K562 (cell line): ENCODE measurements at places on chromosomes 5 and 9. TPM values are rescaled to one million over a fixed set of nuclear protein-coding genes. Genes with fewer than 3 reads are reported as not detected.

- no peaks in the 10 kb centered on the region for H3K36me3 ChIP-seq
- H3K27me3 ChIP-seq = peaks cover 19% of the 10 kb centered on the region
- peak; percentile 82 for DNase-seq
- peak overlapping the region; percentile 49 for H3K27ac ChIP-seq
- peak overlapping the region; percentile 57 for H3K4me3 ChIP-seq
Observed at GRCh38 chr9:129174102-129174723, 3.8 kb downstream of the IER5L start.

DNA sequence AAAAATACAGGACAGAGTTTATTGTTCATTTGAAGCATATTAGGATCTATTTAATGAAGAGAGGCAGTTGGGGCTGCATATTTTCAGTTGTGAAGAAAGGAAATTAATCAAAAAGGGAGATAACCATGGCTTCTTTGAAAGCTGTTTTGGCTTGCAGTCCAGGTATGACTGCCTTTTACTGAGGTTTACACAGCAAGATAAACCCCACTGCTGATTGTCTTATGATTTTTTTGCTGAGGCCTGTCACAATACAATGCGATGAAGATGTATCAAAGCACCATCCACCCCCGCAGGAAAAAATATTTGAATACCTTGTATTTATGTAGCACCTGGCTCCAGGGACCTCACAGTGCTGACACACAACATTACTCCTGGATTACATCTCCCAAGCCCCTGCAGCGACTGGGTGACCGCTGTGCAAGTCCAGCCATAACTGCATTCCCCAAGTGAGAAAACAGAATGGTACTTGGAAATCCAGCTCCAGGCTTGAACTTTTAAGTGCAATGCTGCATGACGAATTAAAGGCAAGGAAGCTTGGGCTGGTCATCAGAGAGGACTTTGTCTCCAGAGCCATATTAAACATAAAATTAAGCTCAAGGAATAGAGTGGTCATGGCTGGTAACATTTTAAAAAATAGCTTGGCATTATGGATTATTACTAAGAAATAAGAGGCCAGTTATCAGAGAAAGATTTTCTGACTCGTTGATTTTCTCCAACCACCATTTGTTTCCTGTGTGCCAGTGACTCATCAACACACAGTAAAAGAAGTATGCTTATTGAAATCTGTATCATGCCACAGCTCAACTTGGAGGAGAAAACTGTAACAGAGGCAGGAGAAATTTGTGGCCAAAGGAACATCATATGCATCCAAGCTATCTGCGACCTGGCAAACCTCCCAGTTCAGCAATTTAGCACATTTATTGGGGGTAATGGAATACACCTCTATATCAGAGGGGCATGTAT lies 374.2 kb downstream of the MAN2A1 start:
- DNase-seq = no peak
- H3K36me3 ChIP-seq = no peaks in the 10 kb centered on the region
- H3K4me3 ChIP-seq = no peak overlapping the region
- H3K27ac ChIP-seq = no peak overlapping the region

The SLC6A19 gene
- 1.3 and 1.6 TPM in 2 replicates for total RNA-seq

GRCh38 chr9:27022920-27023319 lies 17.4 kb upstream of the LRRC19 start:
- H3K4me3 ChIP-seq = no peak overlapping the region
- no peaks in the 10 kb centered on the region for H3K27me3 ChIP-seq
- H3K27ac ChIP-seq = no peak overlapping the region
- no peaks in the 10 kb centered on the region for H3K36me3 ChIP-seq

DNA sequence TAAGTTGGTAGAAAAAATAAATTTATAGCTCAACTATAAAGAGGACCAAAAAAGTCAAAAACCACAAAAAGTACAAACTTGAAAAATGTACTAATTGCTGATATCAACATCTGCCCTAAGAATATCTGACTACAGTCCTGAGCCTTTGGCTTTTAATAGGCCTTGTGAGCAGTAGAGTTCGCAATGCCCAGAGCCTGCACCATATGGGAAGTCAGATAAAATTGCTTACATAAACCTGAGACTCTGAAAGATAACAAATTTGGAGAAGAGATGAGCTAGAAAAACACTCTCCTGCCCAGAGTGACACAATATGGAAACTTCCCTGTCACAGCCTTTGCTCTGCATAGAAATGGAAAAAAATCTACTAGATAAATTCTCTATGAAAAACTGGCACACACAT lies 368.0 kb upstream of the GRIN3A start:
- no peaks in the 10 kb centered on the region for H3K36me3 ChIP-seq
- H3K4me1 ChIP-seq = no peaks in the 10 kb centered on the region
- H3K27me3 ChIP-seq = no peaks in the 10 kb centered on the region
- H3K27ac ChIP-seq = no peak overlapping the region
- no peak for DNase-seq

The SLC36A2 gene
- not detected in 2 replicates for total RNA-seq

DNA sequence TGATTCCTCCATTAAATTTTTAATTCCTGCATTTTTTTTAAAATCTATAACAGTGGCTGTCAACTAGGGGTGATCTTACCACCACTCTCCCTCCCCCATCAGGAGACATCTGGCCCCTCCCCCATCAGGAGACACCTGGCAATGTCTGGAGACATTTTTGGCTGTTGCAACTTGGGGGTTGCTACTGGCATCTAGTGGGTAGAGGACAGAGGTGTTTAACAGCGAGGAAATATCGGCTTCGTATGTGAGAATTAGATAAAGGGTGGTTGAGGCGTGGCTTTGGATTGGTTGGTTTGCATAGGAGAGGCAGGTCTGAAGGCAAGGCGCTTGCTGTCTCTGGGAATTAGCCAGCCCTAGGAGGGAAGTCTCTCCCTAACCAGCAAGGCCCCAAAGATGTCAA lies 10.5 kb downstream of the CDHR2 start:
- H3K4me1 ChIP-seq = no peaks in the 10 kb centered on the region
- H3K27ac ChIP-seq = no peak overlapping the region
- no peaks in the 10 kb centered on the region for H3K36me3 ChIP-seq
- DNase-seq = peak; percentile 21

DNA sequence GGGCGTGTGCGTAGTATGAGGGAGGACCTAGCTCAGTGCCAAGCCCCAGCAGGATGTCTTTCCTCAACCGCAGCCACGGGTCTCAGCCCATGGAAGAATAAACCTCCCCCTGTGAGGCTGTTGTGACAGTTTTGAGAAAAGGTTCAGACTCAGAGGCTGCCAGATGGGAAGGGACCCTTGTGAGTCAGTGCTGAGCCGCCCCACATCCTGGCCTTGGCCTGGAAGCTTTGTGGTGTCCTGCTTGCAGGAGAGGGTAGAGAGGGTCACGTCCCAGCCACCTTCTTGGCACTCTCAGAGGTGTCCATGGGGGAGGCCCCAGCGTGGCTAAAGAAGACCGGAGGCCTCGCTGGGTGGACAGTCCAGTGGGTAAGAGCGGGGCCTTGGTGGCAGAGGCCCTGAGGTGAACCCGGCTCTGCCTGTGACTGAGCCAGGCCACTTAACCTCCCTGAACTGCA lies 2.8 kb downstream of the GRHPR start:
- H3K27me3 ChIP-seq = no peaks in the 10 kb centered on the region
- no peak for DNase-seq
- peaks cover 15% of the 10 kb centered on the region for H3K4me1 ChIP-seq
- no peak overlapping the region for H3K27ac ChIP-seq

DNA sequence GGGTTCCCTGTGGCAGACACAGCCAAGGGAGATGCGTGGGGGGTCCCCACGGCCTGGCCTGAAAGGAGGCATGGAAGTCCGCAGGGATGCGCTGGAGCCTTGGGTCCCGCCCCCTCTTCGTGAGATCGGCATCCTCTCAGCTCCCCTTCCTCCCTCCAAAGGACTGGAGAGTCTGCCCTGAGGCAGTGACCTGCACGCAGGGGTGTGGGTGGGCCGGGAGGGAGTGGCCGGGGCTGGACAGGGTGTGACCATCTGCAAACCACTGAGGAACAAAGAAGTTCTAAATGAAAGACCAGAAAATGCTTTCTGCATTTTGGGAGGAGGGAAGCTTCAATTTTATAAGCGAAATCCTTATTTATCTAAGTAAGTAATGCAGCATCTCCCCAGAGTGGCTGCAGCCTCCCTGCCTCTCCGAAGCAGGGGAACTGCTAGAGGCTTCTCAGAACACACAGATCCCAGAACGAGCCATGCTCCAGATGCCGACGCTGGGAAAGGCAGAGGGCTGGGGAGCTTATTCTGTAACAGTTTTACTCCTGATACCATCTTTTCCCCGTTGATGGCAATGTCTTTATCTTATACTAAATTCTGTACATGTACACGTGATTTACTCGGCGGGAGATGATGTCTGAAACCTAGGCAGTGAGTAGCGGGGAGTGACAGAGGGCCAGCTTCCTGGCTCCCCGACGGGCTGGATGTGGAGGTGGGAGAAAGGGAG lies 221.7 kb downstream of the FANCC start:
- H3K4me1 ChIP-seq = no peaks in the 10 kb centered on the region; the same call in 2 of the 3 replicates
- peaks cover 6% of the 10 kb centered on the region; the same call in 1 of the 3 replicates for H3K36me3 ChIP-seq
- H3K27me3 ChIP-seq = no peaks in the 10 kb centered on the region
- no peak overlapping the region for H3K27ac ChIP-seq

DNA sequence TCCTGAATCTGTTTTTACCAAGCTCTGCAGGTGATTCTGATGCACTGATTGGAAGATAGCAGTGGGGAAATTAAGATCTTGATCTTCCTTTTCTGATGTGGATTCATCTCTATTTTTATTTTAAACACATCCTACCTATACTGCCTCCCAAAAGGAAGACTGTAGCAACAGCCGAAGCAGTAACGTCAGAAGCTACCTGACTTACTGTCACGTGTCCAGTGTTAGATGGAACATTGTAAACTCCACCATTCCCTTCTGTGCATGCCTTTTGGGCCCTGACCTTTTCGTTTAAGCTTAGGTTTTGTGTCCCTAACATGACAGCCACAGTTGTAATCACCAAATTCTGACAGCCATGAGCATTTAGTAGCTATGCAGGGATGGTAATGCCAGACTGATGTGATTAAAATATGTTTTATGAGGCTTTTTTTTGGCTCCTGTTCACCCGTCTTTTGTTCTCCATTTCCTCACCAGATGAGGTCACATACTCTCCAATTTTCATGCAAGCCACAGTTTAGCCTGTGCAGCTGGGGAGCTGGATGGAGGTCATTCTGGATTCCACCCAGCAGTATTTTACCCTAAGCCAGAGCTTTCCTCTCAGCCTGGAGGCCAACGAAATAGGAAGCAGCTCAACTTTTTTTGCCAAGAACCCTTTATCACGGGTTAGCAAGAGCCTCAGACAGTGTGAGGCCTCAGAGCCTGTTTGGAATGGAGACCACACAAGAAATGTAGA lies 15.6 kb upstream of the FOXD1 start:
- no peak overlapping the region for H3K4me3 ChIP-seq
- H3K27me3 ChIP-seq = peaks cover 7% of the 10 kb centered on the region; the same call in 1 of the 2 replicates
- H3K27ac ChIP-seq = no peak overlapping the region
- no peaks in the 10 kb centered on the region for H3K36me3 ChIP-seq
- H3K4me1 ChIP-seq = 0 out of 2 replicates have a peak, but pooled peaks cover 4% of the 10 kb centered on the region
- DNase-seq = no peak

The BTNL8 gene
- 0.13 TPM in 1 of 2 replicates, not detected in the other for total RNA-seq

- no peak for DNase-seq
- no peak overlapping the region for H3K4me3 ChIP-seq
Observed at GRCh38 chr9:95477441-95477840, 39.3 kb downstream of the PTCH1 start.

DNA sequence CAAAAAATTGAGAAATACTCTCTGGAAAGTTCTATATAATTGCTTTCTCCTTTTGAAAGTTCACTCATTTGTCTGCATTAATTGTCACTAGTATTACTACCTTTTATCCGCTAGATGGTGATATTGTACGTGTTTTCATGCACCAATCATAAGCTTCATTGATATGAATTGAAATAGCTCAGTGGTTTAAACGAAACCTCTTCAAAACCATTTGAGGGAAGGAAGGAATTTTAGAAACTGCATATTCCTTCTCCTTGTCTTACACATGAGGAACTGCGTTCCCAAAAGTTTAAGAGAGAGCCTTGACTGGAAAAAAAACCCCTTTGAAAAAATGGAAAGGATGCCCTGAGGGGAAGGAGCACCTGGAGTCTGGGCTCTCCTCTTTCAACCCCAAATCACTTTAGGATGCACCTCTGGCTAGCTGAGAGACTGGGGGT lies 98.6 kb downstream of the YTHDC2 start:
- no peak overlapping the region for H3K27ac ChIP-seq
- no peak overlapping the region for H3K4me3 ChIP-seq
- peaks cover 5% of the 10 kb centered on the region; the same call in 2 of the 3 replicates for H3K4me1 ChIP-seq
- DNase-seq = peak; percentile 50
- H3K36me3 ChIP-seq = no peaks in the 10 kb centered on the region

DNA sequence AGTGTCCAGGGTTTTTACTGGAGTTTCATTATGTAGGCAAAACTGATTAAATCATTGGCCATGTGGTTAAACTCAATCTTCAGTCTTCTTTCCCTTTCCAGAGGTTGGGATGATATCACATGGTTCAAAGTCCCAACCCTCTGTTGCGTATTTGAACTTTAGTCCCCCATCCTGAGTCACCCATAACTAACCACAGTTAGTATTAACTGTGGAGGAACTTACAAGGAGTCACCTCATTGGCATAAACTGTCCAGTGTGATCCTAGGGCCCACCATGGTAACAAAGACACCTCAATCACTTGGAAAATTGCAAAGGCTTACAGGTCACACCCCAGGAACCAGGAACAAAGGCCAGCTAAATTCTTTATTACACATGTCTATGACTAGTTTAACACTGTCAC lies 188.5 kb downstream of the COX7C start:
- H3K4me1 ChIP-seq = no peaks in the 10 kb centered on the region
- H3K36me3 ChIP-seq = no peaks in the 10 kb centered on the region
- DNase-seq = no peak

DNA sequence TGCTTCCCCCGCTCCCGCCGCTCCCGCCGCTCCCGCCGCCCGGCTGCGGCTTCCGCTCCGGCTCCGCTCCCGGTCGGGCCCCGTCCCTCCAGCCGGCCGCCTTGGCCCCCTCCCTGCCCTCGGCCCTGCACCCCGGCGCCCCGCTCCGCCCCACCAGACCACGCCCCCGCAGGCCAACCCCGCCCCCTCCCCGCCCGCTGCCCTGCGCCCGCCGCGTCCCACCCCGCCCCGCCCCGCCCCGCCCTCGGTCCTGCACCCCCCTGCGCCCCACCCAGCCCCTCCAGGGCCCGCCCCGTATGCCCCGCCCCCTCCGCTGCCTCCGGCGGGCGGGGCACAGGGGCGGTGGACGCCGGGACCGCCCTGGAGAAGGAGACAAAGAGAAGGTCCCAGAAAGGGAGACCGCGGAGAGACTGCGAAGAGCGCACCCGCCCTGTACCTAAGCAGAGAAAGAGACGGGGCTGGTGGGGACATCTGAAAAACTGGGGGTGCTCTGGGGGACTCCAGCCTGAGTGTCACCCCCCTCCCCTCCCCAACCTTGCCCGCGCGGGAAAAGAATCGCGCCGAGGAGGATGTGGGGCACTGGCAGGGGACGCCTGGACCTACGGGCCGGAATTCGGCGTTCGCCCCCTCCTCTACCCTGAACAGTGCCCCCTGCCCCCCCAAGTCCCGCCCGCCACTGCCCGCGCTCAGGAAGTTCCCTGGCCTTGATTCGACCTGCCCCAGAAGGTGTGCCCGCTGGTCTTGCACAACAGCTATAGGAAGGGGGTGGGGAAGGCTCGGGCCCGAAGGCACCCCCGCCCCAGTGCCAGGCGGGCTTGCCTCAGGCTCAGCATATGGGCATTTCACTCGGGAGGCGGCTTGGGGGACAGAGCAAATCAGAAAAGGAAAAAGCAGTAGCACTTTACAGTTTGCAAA lies 42.8 kb upstream of the STXBP1 start:
- H3K27ac ChIP-seq = peak overlapping the region; percentile 76
- no peaks in the 10 kb centered on the region for H3K27me3 ChIP-seq
- peaks cover 19% of the 10 kb centered on the region for H3K4me1 ChIP-seq
- peak; percentile 99 for DNase-seq
- H3K4me3 ChIP-seq = peak overlapping the region; percentile 79
